ENCODE measurements at places on chromosomes 3 and 15.

DNA sequence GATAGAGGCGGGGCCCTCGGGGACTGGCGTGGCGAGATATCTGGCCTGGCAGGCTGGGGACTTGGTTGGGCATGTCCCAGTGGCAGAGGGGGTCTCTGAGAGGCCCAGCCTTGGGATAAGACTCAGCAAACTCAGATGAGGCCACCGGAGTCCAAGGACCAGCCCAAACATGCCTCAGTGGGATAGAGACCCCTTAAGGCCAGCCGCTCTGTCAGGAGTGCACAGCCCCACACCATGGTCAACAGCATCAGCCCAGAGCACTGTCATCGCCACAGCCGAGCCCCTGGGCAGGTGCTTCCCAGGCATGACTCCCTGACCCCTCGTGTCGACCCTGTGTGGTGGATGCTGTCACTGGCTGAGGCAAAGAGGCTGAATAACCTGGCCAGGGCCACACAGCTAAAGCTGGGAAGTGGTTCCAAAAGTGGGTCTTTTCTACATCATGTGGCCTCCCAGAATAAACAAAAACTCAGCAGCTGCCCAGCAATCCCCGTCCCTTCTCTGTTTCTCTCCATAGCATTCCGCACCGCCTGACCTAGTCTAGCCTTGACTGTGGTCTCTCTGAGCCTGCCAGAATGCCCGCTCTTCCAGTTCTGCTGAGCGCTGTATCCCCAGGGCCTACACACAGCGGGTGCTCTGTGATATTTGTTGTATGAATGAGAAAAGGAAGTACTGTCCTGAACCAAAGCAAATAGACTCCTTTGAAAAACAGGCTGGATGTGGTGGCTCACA is 15.1 kb downstream of the CTSH start:
- no peak for DNase-seq

GRCh38 chr3:113148284-113148683 is 63.1 kb upstream of the BOC start:
- no peak for DNase-seq

DNA sequence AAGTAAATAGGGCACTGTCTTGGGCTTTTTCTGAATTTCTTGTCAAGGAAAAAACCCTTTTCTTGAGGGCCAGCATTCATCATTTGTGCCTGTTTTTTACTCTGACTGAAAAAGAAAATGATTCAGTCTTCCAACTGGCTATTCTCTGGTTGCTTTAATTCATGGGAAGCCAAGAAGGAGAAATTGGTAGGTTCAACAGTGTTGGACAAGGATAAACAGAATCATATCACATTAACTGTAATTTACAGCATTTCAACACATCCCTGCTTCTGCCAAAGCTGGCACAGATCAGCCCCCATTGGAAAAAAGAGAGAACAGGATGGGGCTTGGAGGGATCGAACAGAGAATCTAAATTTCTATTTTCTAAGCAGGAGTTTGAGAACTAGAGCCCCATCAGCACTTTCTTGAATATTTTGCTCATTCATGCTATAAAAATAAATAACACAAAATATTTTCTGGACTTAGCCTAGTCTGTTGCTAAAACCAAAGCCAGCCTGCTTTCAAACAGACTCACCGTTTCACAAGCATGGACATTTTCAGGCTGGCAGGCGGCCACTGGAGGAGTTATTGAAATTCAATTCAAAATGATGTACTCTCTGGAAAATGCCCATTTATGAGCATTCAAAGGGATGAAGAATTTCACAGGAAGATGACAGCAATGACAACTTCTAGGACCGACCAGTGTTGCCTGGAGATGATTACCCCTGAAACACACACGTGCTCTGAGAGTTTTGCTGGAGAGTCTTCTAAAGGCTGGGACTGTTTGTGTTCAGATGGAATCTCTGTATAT is 181.2 kb downstream of the WNT5A start:
- DNase-seq, result no peak

- DNase-seq, result no peak
These were observed 14.1 kb downstream of the ST3GAL6 start for GRCh38 chr3:98777286-98777685.

- DNase-seq, result no peak
These were observed 1.4 kb downstream of the XXYLT1 start for GRCh38 chr3:195269375-195270078.

- no peak for DNase-seq
These were observed 401.0 kb upstream of the TBL1XR1 start for GRCh38 chr3:177598097-177598833.

DNA sequence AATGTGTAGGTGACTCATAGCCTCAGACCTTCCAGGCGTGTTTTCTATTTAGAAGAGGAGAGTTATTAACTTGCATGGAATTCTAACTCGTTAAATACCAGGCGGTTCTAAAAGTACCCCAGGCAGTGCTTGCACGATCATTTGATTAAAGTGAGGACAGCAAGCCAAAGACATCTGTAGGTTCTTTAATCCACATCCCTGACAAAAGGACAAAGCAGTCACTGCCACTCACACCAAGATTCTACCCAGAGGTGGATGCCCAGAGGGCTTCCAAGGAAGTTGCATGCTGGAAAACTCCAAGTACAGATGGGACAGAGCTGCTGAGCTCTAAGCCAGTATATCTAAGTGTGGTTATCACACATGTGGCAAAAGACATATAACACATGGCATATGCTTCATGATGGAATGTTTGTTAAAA is 372.1 kb downstream of the ROBO2 start:
- DNase-seq, result no peak

GRCh38 chr3:184485906-184486305 is 75.7 kb upstream of the EPHB3 start:
- no peak for DNase-seq

GRCh38 chr3:118882353-118882947 is 152.2 kb downstream of the IGSF11 start:
- peak; percentile 54 for DNase-seq

GRCh38 chr15:67137951-67138848 is 72.8 kb downstream of the SMAD3 start:
- no peak for DNase-seq

- no peak for DNase-seq
These were observed 28.1 kb upstream of the ELP6 start for GRCh38 chr3:47541583-47542108.

- no peak for DNase-seq
These were observed 29.9 kb downstream of the SLC49A4 start for GRCh38 chr3:122824465-122825381.

GRCh38 chr3:178768072-178768864 is 232.0 kb downstream of the KCNMB2 start:
- no peak for DNase-seq

DNA sequence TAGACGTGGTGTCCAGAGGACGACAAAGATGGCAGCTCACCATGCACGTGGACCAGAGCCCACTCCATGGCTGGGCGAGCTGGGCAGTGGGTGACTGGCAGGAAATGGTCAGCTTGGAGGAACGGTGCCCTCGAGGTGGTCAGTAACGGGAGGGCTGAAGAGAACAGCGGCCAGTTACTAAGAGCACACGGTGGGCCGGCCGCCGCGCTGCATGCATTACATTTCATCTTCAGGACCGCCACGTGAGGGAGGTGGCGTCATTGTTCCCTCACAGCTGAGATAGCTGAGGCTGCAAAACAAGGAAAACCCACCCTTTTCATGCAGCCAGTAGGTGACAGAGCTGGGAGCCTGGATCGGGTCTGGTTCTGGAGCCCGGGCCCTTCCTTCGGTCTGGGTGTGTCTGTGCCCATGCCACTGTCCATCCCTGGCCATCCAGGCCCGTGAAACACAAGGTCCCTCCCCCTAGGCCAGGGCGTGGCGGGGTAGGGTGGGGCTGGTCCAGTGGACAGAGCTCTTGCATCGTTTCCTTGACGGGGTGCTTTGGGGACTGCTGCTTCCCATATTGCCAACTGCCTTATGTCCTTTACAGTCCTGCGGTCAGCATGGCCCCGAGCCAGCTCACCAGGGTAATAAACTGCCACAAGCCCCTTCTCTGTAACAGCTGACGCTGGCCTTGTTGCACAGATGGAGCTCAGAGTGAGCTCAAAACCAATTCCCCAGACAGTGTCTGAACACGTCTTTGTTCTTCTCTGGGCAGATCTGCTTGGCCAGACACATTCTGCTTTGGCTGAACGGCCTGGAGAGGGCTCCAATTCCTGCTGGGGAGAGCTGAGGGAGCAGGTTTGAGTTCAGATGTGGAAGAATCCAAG is 51.8 kb downstream of the RGMA start:
- DNase-seq, result peak; percentile 75

GRCh38 chr15:60720086-60720485 is 241.1 kb upstream of the ICE2 start:
- DNase-seq, result no peak

GRCh38 chr15:65512807-65513416 is 4.6 kb downstream of the DPP8 start:
- peak; percentile 76 for DNase-seq

GRCh38 chr15:82064824-82065223 is 19.0 kb upstream of the MEX3B start:
- no peak for DNase-seq

DNA sequence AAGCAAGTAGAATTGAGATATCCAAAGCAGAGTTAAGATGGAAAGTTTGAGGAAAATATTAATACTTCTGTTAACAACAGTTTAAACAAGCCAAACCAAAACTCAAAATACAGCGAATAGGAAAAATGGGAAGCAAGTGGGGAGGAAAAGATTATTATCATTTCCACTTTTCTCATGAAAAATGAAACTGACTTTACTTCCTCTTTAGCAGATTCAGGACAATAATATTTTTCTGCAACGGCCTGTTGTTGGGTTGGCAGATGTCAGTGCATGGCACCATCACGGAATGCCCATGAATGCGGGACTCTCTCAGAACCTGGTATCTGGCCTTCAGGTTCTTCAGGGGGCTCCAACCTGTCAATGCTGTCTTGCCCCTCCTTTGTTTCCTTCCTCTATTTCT is 11.1 kb downstream of the ANKUB1 start:
- DNase-seq, result no peak

DNA sequence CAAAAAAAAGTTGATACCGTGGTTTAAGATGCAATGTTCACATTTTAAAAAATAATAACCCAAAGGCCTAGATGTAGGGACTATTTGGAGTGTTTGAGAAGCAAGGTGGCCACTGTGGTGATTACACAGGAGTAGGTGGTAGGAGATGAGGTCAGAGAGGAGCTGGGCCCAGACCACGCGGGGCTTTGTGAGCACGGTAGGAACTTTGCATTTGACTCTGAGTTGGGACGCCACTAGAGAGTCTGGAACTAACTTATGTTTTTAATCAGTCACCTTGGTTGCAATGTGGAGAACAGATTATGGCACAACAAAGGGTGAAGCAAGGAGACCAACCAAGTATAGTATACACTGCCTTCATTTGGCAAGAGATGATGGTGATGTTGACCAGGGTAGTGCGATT is 351.7 kb downstream of the MECOM start:
- no peak for DNase-seq

DNA sequence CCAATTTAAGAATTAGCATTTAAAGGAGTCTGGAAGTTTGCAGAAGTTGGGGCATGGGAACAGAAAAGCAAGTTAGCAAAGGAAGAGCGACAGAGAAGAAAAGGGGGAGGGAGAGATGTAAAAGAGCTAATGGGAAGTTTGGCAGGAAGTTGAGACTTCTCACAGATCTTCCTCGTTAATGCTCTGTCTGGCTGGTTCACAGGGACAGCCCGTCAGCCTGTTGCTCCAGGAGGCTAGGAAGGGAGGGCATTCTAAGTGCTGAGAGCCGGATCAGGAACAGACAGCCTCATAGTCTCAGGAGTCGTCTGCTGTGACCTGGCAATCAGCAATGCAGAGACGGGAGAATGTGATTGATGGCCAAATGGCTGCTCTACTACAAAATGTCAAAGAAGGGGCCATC is 150.3 kb downstream of the AGBL1 start:
- DNase-seq, result no peak

DNA sequence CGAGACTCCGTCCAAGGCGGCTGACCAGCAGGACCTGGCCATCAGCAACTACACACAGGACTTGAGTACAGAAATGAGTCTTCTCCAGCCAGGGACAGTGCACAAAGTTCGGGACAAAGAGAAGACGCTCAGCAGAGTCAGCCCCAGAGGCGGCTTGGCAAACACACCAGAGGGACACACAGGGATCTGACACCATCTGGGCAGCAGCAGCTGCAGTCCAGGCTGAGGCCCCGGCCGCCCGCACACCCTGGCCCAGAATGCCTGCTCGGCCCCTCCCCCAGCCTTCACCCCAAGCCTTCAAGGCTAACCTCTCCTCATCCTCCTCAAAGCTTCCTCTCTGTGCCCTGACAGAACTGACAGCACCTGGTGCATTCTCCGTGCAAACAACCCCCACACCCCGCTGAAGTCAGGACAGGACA is 61.1 kb downstream of the XXYLT1 start:
- DNase-seq, result peak; percentile 49

- DNase-seq, result no peak
These were observed 9.9 kb upstream of the GP9 start for GRCh38 chr3:129050556-129051295.

DNA sequence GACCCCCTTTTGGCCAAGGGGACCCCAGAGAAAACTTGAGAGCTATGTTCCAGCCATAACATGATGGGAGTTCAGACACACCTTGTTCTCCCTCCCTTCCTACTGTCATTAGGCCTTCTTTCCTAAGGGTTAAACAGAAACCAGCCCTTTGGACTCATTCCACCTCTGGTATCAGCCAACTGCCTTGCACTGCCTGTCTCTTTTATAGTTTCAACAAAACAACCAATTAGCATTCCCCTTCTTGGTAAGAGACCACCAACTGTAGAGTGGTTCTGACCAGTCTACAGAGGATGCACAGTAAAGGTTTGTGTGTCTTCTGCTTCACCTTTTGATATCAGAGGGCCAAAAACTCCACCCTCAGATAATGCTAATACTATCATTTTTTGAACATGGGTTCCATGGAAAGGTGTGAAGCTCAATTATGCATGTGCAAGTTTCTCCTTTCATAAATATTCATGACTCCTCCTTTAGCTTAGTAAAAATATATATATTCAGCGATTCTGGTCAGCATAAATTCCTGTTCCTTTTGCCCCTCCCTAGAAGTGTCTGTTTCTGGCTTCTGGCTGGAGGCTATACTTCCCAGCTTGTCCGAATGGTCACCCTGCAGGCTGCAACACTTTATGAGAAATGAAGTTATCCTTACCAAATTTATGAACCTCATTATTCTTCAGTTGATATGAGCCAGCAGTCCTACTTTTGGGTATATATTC is 55.9 kb downstream of the SERP1 start:
- DNase-seq, result no peak

DNA sequence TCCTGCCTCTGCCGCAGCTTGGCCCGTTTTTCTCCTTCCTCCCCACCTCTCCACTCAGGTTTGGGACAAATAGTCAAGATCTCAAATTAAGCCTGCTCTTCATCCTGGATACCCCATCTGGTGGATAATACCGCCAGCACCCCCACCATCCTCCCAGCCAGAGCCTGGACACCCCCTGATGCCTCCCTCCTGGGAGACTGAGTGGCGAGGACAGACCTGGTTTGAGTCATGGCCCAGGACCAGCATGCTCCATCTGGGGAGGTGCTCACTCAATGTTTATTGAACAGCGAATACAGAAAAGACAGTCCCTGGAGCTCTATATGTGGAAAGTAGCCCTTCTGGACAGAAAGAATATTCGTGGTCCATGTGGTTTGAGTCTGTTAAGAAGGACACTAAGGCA is 23.3 kb downstream of the CTSH start:
- no peak for DNase-seq

- no peak for DNase-seq
These were observed 3.9 kb upstream of the MECOM start for GRCh38 chr3:169667166-169668071.

- no peak for DNase-seq
These were observed 18.1 kb upstream of the PTPN23 start for GRCh38 chr3:47362701-47363100.

Data from heart left ventricle (tissue), 16 donors.